ENCODE measurements at places on chromosomes 4 and X.
A peak's percentile ranks its signal among the peaks of the same experiment; 100 is the strongest.

DNA sequence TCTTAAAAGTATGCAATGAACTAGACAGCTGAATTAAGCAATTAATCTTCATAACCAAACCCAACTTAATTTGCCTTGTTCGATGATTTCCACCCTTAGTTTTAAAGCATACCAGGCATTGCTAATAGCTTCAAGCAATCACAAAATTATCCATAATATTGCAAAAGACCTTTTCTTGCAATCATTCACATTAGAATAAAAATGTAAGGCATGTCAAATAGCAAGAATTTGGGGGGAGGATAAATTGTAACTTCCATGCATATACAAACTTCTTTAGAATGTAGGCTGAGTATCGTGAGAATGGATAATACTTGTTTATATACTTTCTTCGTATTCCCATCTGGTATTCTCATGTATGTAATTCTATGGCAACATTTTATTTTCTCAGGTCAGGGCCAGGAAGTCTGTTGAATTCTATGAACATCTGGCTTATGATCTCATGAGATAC lies 28.7 kb upstream of the BMP2K start:
- no peak for DNase-seq

GRCh38 chrX:23900220-23900797 lies 7.4 kb downstream of the APOO start:
- no peak for DNase-seq

DNA sequence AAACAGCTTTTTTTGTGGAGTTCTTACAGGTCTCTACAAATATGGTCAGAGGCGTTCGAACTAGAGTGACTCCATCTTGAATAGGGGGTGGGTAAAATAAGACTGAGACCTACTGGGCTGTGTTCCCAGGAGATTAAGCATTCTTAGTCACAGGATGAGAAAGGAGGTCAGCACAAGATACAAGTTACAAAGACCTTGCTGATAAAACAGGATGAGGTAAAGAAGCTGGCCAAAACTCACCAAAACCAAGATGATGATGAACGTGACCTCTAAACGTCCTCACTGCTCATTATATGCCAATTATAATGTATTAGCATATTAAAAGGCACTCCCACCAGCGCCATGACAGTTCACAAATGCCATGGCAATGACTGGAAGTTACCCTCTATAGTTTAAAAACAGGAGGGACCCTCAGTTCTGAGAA lies 42.8 kb upstream of the SPP1 start:
- DNase-seq: no peak

- no peak for DNase-seq
Observed at GRCh38 chr4:159434114-159434870, 331.4 kb downstream of the RAPGEF2 start.

DNA sequence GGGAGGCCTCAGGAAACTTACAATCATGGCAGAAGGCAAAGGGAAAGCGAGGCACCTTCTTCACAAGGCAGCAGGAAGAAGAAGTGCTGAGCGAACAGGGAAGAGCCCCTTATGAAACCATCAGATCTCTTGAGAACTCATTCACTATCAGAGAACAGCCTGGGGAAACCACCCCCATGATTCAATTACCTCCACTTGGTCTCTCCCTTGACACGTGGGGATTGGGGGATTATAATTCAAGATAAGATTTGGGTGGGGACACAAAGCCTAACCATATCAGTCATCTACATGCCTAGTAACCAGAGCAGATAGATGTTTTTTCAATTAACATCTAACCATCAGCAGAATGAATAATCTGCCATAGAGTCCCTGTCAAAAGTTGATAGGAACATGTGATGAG lies 30.4 kb downstream of the FAM13A start:
- DNase-seq: no peak

GRCh38 chr4:116058129-116058528 lies 944.7 kb upstream of the NDST4 start:
- DNase-seq: no peak

DNA sequence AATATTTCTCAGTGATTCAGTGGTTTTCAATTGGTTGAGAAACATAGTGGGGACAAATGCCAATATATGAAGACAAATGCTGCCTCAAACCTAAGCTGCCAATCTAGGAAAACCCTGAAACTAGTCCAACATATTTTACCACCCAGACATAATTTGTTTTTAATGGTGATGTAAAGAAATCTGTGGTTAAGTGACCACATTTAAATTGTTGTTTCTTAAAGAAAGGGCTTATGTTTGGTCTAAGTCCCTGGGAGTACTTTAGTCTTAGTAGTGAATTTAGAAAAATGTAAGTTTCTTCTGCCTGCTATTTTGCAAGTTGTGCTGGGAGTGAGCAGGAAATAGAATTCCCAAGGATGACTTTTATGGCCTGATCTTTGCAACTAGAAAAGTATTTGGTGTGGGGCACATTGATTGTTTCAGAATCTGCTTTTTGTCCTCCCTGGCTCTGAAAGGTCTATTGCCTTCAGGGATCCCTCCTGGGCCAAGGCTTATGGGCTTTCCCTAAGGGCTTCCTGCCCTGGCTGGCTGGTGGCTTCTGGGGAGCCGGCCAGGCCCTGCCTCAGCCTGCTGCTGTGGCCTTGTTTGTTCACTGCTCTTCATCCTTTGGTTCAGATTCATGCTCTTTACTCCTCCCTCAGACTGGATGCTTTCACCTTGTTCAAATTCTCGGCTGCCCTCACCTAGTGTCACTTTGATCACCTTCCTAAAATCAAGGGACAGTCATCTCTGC lies 169.8 kb upstream of the JADE1 start:
- DNase-seq: no peak

DNA sequence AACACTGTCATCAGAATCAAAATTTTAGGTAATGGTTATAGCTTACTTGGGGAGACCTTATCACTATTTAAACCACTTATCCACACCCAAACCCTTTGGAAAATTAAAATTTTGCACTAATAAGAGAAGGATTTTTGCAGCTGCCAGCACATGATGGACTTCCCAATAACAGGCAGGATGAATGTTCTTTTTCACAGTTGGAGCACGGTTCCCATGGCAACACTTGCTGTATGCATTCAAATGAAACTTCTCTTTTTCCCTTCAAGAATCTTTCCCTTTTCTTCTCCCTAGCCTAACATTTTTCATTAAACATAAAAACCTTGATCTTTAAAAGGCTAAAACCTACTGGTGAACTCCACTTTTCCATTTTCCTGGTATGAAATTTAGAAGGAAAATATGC lies 768.2 kb downstream of the KCTD8 start:
- no peak for DNase-seq

DNA sequence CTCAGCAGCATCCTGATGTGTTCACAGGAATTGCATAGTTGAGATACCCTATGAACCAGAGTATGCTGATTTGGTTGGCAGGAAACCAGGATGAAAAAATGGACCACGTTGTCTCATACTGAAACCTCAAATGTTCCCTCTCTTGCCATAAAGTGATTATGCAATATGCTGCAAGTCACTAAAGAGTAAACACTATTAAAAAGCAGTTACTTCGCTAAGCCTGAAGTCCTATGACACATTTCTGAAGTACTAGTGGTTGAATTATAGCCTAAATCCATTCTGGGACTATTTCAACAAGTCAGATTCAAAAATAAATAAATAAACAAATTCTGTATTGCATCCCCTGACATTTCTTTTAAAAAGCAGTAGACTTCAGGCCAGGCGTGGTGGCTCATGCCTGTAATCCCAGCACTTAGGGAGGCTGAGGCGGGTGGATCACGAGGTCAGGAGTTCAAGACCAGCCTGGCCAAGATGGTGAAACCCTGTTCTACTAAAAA lies 106.0 kb upstream of the NAP1L5 start:
- no peak for DNase-seq

- DNase-seq: no peak
Observed at GRCh38 chrX:121455890-121456289, 408.5 kb downstream of the GLUD2 start.

DNA sequence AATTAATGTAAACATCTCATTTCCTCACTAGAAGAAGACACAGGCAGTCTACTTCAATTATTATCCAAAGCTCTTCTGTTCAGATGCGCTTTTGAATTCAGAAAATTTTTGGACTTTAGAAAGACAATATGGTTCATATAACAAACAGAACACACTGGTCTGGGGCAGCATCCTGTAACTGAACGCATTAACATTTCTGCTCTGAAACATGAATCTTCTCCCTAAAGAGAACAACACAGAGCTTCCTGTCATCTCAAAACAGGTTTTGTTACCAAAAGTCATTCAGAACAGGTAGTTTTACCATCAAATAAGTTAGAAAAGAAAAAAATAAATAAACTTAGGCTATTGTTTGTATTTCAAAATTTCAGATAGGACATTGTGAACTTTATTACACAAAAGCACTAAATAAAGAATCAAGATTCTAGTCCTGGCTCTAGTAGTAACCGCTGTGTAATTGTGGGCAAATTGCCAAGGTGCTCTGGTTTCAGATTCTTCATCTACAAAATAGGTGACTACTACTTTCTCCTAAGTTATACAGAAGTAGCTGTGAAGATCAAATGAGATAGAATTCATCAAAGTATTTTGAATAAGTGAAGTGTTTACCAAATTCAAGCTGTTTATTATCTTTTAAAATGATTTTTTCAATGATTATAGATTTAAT lies 252.3 kb upstream of the RASGEF1B start:
- peak; percentile 26 for DNase-seq
